Esophagus muscularis mucosa (tissue), 4 donors: ENCODE measurements at places on chromosomes 12 and 14. TPM values are rescaled to one million over a fixed set of nuclear protein-coding genes. Genes with fewer than 3 reads are reported as not detected.

Gene ABCD2
- total RNA-seq = 0.39 TPM

Gene NCAPD2
- 25.8 TPM for total RNA-seq

Gene CAPZA3
- total RNA-seq = not detected

Gene KRT2
- not detected for total RNA-seq

Gene EFS
- total RNA-seq = 13.1 TPM

Gene GRIP1
- total RNA-seq = 12.5 TPM

Gene BDKRB1
- 2.5 TPM for total RNA-seq

Gene LTB4R
- total RNA-seq = 6.0 TPM

Gene SRRM4
- not detected for total RNA-seq

Gene CLEC2B
- 5.6 TPM for total RNA-seq

Gene INHBC
- total RNA-seq = not detected

Gene FAM186B
- 0.46 TPM for total RNA-seq

Gene SLC15A4
- 43.0 TPM for total RNA-seq
